MM.1S (cell line): ENCODE measurements at places on chromosomes 7 and 10.

GRCh38 chr10:98167191-98167590 lies 32.7 kb downstream of the R3HCC1L start:
- DNase-seq: no peak
- H3K27me3 ChIP-seq: no peaks in the 10 kb centered on the region
- no peak overlapping the region for H3K27ac ChIP-seq
- peaks cover 6% of the 10 kb centered on the region for H3K4me1 ChIP-seq

GRCh38 chr10:14660831-14661230 lies 113.9 kb downstream of the FAM107B start:
- no peak overlapping the region for H3K4me3 ChIP-seq
- no peaks in the 10 kb centered on the region for H3K36me3 ChIP-seq
- DNase-seq: no peak
- H3K27me3 ChIP-seq: no peaks in the 10 kb centered on the region
- peaks cover 40% of the 10 kb centered on the region for H3K4me1 ChIP-seq

DNA sequence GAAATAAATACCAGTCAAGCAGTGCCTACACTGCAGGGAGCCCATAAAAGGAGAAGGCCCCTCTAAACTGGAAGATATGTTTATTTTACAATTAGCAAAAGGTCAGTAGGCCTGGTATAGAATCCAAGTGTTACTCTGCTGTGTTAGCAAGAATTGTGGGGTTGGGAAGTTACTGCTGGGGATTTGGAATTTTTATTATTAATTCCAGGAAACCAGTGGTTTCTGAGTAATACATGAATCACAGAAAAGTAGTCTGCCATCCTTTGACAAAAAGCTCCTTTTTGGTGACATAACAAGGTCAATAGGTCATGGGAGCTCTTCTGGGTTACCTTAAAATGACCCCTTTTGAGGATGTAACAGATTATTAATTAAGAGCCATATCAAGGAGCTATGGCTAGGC lies 67.4 kb downstream of the ZNF92 start:
- no peaks in the 10 kb centered on the region for H3K36me3 ChIP-seq
- H3K27me3 ChIP-seq: no peaks in the 10 kb centered on the region
- H3K27ac ChIP-seq: no peak overlapping the region

DNA sequence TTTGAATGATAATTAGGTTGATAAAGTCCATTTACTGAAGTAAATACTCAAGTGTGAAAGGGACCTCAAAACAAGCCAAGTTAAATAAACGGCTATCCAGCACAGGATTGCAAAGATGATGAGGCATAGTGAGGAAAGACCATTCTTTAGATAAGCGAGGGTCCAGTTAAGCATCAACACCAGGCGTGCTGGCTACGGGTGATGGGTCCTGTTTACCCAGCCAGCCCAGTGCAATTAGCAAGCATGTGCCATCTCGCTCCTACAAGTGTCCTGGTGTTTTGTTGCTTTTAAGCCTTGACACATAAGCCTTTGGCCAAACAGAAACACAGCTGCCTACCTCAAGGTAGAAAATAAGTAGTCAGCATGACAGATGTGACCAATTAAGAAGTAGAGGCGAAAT lies 7.1 kb downstream of the NEBL start:
- H3K4me1 ChIP-seq: peaks cover 6% of the 10 kb centered on the region
- DNase-seq: no peak
- no peaks in the 10 kb centered on the region for H3K27me3 ChIP-seq
- H3K4me3 ChIP-seq: no peak overlapping the region
- no peak overlapping the region for H3K27ac ChIP-seq
- no peaks in the 10 kb centered on the region for H3K36me3 ChIP-seq
